Activated T-helper 1 cell treated with anti-CD3 and anti-CD28 coated beads, Interleukin-2, amount 50 U/mL, for 16 hours (primary cell): ENCODE measurements at places on chromosomes 5 and 9.

GRCh38 chr5:36696059-36696673, 89.8 kb downstream of the SLC1A3 start:
- DNase-seq: no peak

DNA sequence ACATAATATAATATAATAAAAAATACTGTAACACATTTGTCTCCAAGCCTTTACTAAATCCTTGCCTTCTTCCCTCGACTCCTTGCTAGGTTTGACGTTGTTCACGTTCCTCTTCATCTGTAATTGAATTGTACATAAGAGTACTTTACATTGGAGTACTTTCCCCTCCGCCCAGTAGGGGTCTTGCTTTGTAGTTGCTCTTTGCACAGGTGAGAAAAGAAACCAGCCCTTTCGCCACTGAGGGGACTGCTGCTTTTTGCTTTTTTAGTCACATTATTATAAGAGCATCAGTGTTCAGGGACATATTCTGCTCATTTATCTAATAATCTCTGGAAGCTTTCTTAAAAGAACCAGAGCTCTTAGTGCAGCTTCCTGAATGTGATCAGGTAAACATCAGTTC, 115.0 kb downstream of the CETN3 start:
- DNase-seq: no peak

DNA sequence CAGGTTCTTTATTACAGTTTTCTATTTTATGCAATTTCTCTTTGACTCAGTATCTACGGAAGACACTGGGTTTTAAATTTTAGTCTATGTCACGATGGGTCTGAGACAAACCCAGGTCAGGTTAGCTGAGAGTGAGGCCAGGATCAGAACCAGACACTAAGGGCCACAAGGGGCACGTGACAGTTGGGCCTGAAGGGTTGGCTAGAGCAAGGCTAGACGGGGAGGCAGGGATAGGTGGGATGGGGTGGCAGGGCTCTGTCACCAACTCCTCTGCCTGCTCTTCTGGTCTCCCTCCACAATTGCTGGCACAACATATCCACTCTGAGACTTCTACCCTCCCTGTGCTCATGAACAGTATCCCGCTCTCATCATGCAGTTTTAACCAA, 76.4 kb downstream of the MED27 start:
- no peak for DNase-seq

DNA sequence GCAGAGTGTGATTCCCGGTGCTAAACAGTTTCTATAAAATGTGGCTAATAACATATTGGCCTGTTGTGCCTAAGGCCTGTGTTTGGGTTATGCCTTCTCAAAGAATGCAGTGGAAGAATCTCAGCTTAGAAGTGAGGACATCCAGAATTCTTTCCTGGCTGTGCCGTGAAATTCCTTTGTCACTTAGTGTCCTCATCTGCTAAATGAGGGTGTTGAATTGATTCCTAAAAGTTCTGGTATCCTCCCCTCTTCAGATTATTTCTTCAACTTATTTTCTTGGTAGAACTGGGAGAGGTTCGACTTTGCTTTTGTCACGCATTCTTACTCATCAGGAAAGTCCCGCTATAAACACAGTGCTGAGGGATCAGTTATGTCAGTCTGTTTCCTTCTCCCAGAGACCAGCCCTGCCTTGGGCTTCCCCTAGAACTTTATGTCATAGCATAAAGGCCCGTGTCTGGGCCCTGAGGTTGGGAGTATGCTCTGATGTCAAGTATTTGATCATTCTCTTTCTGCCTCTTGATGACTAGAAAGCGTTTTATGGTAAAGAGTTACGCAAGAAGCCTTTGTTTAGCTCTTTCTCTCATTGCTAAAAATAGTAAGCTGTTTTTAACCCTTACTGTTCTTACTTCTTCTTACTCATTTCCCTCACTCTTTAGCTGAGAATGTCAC, 29.5 kb downstream of the MTAP start:
- no peak for DNase-seq

- no peak for DNase-seq
These were observed 1019.9 kb upstream of the PTPRD start for GRCh38 chr9:11632691-11633090.

DNA sequence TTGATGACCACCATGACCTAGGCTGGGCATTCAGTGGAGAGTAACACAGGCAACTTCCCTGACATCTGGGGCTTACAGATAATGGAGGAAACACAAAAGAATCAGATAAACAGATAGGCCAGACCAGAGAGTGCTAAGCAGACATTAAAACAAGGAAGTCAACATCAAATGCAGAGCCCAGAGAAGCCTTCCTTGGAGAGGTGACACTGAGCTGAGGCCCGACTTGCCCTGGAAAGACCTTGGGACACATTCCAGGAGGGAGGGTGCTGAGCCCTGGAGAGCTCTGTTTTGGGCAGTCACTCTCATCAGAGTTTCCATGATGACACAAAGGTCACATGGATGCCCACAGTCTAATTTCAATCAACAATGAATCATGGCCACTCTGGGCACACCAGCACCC, 31.9 kb upstream of the C5orf58 start:
- no peak for DNase-seq

DNA sequence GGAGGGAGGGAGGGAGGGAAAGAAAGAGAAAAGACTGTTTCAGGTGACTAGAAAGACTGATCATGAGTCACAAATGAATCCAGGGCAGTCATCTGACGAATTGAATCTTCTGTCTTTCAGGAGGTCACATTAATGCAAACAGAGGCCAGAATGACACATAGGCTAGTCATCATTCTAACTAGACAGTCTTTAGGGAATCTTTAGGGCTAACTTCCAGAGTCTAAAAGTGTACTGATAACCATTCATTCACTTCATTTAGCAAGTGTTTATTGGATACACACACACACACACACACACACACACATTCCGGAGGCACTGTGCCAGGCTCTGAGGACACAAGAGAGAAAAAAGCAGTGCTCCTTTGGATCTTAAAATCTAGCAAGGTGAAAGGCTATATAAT, 156.7 kb downstream of the EBF1 start:
- DNase-seq: no peak

DNA sequence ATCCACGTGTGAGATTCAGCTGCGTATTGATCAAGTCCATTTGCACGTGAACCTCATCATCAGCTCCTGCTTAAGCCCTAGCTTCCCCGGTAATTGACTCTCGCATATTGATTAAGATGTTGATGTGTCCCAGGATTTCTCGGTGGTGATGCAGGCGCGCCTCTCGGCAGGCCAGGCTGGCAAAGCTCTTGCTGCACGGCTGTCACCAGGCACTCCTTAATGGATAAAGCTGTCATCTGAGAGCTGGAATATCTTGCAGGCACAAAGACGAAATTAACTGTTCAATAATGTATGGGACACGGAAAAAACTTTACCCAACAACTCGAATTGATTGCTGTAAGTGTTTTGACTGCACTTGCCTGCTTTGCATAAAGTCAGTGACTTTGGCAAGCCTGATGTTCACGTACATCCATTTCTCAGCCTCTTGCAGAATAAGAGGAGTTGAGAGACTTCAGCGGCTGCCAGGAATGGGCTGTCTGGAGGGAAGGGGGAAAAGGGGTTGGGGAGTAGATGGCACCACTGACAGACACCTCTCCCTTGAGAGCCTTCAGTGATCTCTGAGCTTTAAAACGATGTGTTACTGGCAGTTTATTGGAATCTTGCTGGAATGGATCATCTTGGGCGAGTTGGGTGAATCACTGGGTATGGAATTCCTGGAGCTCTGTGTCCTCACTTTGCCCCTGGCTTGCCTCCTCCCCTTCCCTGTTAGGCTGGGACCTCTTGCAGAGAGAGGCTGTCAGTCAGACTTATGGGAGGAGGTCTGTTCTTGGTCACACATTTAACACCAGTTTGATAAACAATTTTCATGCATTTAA, 650.3 kb downstream of the CCDC171 start:
- DNase-seq: no peak

DNA sequence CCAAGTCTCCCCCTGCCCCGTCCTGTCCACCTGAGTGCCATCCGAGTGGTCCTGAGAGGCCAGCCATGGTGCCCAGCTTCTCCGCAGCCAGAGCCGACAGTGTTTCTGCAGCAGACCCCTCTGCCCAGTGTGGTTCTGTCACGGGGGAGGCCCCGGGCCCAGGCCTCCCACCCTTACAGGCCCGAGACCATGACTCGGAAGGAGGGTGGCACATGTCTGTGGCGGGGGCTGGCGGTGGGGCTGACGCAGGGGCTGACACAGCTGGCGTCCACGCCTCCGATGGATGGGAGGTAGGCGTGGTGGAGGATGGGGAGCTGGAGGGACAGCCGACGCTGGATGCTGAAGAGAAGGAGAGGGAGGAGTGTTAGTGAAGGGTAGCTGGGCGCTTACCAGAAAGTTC, 35.0 kb upstream of the TBC1D2 start:
- no peak for DNase-seq

DNA sequence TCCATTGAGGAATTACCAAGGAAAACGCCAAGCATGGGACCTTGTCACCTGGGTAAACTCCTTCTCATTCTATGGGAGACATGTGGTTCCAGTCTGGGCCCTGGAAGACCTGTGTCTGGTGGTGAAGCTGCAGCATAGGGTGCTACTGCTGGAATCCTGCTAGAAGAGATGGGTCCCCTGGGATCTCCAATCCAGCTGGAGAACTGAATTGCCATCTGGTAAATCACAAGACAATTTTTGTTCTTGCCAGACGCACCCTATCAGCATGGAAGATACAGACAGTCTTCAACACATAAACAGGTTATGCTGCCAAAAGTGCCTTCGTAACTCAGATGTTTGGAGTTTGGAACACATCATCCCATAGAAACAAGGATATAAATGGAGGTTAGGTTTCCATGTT, 424.0 kb upstream of the BRINP1 start:
- DNase-seq: no peak

GRCh38 chr5:181207214-181207959, 2.4 kb upstream of the TRIM7 start:
- DNase-seq: peak; percentile 61

DNA sequence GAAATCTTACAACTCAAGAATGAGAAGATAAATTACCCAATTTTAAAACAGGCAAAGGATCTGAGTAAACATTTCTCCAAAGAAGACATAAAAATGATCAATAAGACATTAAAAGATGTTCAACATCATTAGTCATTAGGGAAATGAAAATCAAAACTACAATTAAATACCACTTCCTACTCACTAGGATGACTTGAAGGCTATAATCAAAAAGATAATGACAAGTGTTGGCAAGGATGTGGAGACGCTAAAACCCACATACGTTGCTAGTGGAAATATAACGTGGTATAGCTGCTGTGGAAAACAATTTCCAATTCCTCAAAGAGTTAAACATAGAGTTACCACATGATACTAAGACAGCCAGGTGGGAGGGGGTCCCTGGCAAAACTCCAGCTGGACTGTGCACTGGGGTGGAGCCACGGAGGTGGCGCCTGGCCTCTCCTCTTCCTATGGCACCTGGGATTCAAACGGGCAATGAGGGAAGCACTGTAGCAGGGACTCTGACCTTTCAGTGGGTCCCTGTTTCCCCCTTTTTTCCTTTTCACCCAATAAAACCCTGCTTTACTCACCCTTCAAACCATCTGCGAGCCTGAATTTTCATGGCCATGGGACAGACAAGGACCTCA, 5.9 kb downstream of the ARSB start:
- DNase-seq: no peak

DNA sequence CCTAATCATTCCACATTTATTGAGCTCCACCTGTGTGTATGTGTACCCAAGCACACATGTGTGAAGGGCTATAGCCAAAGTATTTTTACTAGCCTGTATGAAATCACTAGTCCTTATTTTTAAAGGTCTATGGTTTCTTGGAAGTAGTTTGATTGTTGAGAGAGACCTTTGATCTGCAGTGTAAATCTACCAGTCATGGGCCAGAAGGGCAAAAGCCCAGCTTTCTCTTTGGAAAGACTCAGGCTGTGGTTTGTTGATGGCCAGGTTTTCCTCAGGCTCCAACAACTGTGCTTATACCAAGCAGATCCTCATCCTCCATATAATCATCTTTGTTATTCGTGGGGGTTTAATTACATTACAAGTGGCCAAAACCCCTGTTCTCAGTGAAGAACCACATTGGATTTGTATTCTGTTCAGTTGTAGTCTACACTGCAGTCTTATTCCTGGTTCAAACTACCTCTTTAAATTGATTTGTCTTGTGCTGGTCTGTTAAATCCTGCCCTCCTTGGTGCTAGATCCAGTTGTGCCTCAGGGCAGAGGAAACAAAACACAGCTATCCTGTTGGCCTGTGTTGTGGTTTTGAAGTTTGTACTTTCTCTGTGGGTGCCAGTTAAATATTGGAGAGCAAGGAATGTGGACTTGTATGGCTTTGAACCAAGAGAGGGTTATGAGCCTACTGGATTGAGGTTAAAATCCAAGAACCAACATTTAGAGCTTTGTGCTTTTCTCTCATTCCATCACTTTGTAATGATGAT, 13.3 kb downstream of the CDC26 start:
- no peak for DNase-seq

- DNase-seq: no peak
These were observed 34.5 kb downstream of the CRB2 start for GRCh38 chr9:123390337-123391135.

GRCh38 chr9:137619240-137620047, 639 bp downstream of the EHMT1 start:
- no peak for DNase-seq

DNA sequence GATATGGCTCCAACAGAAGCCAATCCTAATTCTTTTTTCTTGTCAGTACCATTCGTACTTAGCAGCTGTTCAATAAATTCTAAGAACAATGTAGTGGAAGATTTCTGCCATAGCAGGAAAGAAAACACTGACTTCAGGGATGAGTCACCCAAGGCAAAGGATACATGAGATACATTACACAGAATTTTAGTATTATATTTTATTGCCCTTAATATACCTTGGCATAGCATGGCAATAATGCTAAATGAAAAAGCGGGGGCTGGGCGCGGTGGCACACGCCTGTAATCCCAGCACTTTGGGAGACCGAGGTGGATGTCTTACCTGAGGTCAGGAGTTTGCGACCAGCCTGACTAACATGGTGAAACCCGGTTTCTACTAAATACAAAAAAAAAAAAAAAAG, 619.1 kb upstream of the DAB2 start:
- DNase-seq: no peak

DNA sequence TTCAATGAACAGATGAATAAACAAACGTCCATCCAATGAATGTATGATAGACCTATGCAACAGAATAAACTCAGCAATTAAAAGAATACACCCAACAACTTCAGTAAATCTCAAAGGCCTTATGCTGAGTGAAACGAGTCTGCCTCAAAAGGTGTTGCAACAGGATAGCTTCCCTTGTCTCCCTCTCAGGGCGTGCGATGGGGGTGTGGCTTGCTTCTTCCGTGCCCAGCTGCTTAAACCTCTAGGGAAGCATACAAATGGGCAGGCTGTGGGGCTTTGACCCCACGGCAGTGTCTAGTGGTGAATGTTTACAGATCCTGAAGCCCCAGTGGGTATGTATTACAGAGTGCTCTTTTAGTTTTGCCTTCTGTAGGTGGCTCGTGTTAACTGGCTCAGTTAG, 87.0 kb upstream of the CCL21 start:
- DNase-seq: no peak

DNA sequence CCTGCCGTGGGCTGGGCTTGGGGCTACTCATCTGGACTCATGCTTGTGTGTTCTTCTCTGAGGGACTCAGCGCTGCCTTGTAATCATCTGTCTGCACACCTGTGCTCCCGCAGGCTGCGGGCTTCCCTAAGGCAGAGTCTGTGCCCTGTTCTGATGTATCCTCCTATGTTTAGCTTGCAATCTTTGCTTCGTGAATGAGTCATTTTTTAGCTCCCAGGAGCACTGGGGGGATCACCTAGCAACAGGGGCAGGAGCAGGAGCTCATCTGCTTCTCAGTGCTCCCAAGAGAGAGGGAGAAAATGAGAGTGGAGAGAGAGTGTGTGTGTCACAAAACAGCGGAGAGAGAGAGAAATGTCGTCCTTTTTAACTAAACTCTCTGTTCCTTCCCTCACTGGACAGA, 202.4 kb upstream of the ZNF618 start:
- no peak for DNase-seq

- no peak for DNase-seq
These were observed 85.4 kb upstream of the NR4A3 start for GRCh38 chr9:99736291-99736690.
